ENCODE measurements at places on chromosomes 13 and 19.

GRCh38 chr19:38686530-38686888 is 39.1 kb downstream of the ACTN4 start:
- DNase-seq = peak; percentile 77

GRCh38 chr13:94993616-94994015 is 281.3 kb upstream of the SOX21 start:
- DNase-seq = no peak

DNA sequence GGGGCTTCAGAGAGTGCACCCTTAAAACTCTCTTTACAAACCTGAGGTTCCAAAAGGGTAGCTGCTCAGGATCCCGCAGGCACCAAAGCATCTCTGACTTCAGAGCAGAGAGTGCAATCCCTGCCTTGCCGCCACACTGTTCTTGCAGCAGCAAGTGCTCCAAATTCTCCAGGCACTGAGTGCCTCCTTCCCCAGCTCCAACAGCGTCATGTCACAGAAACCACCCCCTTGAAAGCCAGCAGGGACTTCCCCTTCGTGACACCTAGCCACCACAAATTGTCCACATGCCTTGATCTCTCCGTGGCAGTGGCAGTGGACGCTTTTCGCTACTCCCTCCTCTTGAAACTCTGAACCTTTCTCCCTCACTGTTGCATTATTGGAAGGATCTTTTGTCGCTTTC is 39.9 kb downstream of the MBNL2 start:
- DNase-seq = peak; percentile 12

DNA sequence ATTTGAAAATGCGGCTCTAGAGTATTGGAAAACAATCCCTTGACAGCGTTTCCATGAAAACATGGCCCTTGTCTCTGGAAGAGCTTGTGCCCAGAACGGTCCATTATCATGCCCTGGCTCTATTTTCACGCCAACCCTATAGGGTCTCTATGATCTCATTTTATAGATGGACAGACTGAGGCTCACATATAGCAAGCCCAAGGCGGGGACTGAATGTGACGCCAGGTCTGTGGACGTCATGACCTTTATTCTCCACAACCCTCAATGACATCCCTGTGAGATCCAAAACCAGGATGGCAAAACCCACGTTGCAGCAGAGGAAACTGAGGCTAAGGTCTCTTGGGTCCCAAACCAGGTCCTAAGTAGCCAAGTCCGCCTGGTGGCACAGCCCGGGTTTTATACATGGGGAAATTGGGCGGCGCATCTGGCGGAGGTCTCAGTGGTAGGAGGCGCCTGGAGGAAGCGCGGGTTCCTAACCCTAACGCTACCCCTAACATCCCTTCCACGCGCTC is 425 bp upstream of the COLGALT1 start:
- no peak for DNase-seq

DNA sequence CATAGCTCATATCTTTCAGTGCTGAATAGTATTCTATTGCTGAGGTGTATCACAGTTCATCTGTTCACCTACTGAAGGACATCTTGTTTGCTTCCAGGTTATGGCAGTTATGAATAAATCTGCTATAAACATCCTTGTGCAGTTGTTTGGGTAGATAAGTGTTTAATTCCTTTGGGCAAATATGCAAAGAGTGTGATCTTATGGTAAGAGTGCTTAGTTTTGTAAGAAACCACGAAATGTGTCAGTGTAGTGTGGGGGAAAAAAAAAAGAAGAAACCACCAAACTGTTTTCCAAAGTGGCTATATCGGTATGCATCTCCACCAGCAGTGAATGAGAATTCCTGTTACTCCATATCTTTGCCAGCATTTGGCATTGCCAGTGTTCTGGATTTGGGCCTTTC is 93.3 kb downstream of the PIBF1 start:
- no peak for DNase-seq

Data from KBM-7 (cell line).